Fibroblast of skin of abdomen (primary cell): ENCODE measurements at places on chromosomes 16 and 17.

GRCh38 chr16:10895053-10895946 is 18.3 kb downstream of the CIITA start:
- DNase-seq: peak; percentile 48

GRCh38 chr16:72985148-72985941 is 62.6 kb downstream of the ZFHX3 start:
- DNase-seq: peak; percentile 76

- no peak for DNase-seq
These were observed 267.9 kb downstream of the CBLN1 start for GRCh38 chr16:49013727-49014080.

- no peak for DNase-seq
These were observed 17.5 kb downstream of the SOCS1 start for GRCh38 chr16:11238272-11239202.

GRCh38 chr17:29621751-29622194 is 939 bp downstream of the CORO6 start:
- no peak for DNase-seq

GRCh38 chr16:55370762-55371482 is 46.9 kb downstream of the IRX6 start:
- DNase-seq: peak; percentile 69
